Ecto neural progenitor cell (in vitro differentiated cells): ENCODE measurements at places on chromosomes 12 and 14.

GRCh38 chr14:27390155-27390554, 792.3 kb upstream of the NOVA1 start:
- DNase-seq, result no peak

GRCh38 chr12:71162832-71163763, 5.3 kb upstream of the TSPAN8 start:
- DNase-seq, result no peak

DNA sequence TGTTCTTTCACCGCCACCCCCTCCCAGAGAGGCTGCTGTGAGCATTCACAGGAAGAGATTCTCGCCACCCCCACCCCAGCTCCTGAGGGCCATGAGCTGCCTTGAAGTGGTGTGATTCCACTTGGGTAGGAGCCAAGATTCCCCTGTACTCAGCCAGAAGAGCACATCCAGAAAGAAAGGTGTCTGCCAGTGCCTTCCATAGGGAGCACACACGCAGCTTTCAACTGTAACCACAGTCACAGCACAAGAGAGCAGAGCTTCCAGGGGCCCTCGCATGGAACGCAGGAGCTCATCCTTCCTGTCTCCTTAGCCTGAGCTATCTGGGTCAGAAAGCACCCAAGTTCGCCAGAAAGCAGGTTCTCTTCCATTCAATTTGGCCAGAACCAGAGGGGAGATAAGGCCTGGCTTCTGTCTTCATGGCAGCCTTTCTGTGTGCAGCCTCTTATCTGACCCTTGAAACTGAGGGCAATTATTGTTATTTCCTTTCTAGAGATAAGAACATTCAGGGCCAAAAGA, 66.6 kb upstream of the SCN8A start:
- DNase-seq, result no peak

- no peak for DNase-seq
Measured at GRCh38 chr14:57982804-57983634, 117.1 kb upstream of the SLC35F4 start.

DNA sequence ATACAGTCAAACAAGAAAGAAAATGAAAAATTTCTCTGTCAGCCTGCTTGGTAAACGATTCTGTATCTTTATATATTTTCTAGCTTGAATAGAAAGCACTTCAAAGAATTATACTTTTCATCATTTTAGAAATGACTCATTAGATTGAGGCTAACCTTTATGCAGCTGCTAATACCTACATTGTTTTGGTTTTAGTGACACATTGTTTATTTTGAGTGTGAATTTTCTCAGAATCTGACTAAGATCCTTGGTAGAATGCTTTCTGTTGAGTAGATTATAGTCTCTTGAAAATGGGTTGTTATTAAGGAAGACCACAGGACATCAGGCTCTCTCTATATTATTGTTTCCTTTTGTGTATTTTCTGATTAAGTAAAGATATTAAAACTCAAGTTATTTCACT, at the start of gene PMCH:
Gene PMCH (minus strand): TSS at position 45 of the 400 bp plus-strand sequence. CDS start 63 bp downstream, outside the sequence.
- DNase-seq, result no peak

GRCh38 chr12:84502907-84503787, 409.5 kb downstream of the SLC6A15 start:
- DNase-seq, result peak; percentile 68

DNA sequence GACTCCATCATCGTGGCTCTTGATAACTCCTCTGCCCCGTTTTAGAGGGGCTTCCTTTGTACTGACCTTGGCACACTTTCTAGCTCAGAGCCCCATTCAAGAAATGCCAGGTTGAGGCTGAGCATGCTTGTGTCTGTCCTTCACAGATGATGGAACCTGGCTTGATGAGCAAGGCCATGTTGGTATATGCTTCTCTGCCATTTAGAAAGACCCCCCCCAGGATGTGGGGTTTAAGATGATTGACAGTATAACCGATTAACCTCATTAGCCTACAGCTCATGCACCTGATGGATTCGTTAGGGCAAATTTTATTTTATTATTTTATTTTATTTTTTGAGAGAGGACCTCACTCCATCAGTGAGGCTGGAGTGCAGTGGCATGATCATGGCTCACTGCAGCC, 21.0 kb downstream of the BATF start:
- DNase-seq, result no peak

- DNase-seq, result no peak
Measured at GRCh38 chr14:65444230-65444629, 31.7 kb downstream of the FUT8 start.

DNA sequence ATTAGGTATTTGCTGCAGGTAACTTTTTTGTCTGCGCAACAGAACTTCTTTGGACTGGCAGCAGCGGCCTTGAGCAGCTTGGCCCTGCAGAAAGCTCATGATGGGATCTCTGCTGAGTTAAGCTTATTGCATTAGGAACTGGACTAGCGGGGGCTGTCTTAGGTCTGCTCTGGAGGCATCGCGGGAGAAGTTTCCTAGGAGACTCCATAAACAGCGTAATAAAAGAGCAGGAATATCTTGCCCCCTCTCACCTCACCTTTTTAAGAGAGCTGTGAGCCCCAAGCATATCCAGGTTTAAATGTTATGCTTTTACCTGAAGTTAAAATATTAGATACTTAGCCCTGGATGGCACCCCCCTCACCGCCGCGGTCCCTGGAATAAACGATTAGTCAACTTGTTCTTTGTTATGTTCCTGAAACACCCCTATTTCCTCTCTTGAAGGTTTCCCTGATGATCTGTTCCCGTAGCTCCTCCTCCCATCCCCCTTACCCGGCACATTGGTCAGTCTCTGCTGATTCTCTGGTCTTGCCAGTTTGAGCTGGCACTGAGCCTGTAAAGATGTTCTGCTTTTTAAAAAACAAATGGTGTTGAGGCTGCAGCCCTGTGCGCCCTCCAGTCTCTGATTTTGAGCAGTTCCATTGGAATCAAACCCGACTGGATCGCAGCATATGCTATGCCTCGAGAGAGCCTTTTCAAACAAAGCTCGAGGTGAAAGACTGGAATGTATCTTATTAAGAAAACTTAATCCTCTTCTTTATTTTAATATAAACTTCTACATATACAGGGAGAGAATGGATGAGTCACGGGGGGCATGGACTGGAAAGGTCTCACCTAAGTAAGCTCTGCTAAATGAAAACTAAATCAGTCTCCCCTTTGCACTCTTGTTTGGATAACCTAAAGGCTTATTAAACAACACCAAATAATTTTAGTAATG, 1.9 kb downstream of the MLXIP start:
- DNase-seq, result no peak

DNA sequence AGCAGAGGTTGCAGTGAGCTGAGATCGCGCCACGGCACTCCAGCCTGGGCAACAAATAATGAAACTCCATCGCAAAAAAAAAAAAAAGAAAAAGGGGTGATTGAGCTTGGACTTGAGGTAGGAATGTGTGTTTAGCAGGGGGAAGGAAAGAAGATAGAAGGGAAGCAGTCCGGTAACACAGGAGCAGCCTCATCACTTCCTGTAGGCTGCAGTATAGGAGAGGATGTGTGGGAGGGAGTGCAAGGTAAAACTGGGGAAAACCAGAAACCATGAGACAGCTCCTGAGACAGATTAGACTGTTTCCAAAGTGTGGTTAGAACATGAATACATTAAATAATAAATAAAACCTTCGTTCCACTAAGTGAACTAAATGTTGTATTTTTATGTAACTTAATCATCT, 49.2 kb downstream of the FGD4 start:
- no peak for DNase-seq

DNA sequence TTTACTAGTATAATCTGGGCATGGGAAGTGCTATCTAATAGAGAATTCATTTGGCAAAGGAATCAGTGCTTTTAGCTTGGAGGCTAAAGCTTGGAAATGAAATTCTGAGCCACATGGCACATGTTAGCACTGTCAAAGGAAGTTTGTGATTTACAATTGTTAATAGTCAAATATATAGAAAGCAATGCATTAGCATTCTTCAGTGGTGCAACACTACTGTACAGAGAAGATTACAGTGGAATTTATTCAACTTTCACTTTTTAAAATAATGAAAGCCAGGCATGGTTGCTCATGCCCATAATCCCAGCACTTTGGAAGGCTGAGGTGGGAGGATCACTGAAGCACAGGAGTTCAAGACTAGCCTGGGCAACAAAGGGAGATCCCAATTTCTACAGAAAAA, 45.9 kb downstream of the PAX9 start:
- no peak for DNase-seq

DNA sequence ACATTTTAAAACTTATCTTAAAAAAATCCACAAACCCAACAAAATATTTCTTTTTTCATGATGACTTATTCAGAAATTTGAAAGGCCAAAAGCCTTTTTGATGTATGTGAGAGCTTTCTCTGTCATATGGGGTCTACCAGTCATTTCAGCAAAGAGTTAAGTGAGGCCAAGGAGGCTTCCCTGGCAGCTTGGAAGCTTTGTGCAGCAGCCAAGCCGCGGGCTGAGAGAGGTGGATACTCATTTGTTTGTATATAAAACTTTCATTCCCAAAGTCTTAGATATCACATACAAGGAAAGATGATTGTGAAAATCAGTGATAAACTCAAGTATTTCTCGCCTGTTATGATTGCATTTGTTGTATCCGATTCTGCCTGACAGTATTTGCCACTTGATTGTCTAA, 48.5 kb upstream of the RNU6-8 start:
- no peak for DNase-seq

- DNase-seq, result no peak
Measured at GRCh38 chr12:131123817-131124216, 170.1 kb downstream of the ADGRD1 start.

GRCh38 chr12:62414180-62414579, 52.4 kb upstream of the MON2 start:
- no peak for DNase-seq

GRCh38 chr14:73760598-73761586, 46.7 kb upstream of the PNMA1 start:
- DNase-seq, result no peak

- DNase-seq, result no peak
Measured at GRCh38 chr12:94228488-94228907, 80.1 kb downstream of the PLXNC1 start.

DNA sequence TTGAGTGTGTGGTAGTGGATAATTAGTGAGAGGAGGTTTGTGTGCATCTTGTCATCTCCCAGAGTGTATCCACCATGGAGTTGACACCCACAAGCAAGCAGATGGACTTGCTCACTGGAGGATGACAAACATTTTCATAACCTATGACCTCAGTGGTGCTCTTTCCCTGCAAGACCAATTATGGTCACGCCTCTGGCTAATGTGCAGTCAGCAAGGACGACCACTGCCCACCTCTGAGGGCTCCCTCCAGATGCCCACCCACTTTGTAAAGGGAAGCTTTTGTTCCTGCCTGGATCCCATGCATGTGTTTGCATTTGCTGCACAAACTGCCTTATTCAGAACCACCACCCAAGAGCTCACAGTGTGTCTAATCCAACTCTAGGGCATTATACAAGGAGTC, 982.8 kb downstream of the TMEM121 start:
- no peak for DNase-seq

GRCh38 chr12:75606956-75607355, 95.5 kb upstream of the KRR1 start:
- DNase-seq, result no peak
